ENCODE measurements at places on chromosomes 13 and 19. TPM values are rescaled to one million over a fixed set of nuclear protein-coding genes. Genes with fewer than 3 reads are reported as not detected.

- DNase-seq, result no peak
Measured at GRCh38 chr13:30121666-30122065, 185.7 kb downstream of the KATNAL1 start.

GRCh38 chr13:112761701-112762689 is 72.2 kb downstream of the ATP11A start:
- no peak for DNase-seq

- no peak for DNase-seq
Measured at GRCh38 chr19:3122512-3122870, 13.3 kb upstream of the GNA15 start.

DNA sequence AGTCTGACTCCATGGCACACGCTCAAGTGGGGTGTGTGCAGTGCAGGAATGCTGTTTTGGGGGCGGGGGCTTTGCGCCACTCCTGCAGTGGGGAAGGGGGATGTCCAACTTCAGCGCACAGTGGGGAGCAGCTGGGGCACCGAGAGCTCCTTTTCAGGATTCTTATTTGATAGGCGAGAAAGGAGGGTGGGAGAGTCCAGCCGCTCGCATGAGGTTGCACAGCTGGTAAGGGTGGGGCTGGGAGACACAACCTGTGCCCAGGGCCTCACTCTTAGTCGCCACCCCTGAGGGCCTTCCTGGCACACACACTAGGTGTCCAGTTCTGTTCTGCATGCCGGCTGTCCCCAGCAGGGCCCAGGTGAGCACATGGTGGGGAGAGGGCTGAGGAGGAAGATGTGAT is 190.8 kb downstream of the UQCRFS1 start:
- no peak for DNase-seq

DNA sequence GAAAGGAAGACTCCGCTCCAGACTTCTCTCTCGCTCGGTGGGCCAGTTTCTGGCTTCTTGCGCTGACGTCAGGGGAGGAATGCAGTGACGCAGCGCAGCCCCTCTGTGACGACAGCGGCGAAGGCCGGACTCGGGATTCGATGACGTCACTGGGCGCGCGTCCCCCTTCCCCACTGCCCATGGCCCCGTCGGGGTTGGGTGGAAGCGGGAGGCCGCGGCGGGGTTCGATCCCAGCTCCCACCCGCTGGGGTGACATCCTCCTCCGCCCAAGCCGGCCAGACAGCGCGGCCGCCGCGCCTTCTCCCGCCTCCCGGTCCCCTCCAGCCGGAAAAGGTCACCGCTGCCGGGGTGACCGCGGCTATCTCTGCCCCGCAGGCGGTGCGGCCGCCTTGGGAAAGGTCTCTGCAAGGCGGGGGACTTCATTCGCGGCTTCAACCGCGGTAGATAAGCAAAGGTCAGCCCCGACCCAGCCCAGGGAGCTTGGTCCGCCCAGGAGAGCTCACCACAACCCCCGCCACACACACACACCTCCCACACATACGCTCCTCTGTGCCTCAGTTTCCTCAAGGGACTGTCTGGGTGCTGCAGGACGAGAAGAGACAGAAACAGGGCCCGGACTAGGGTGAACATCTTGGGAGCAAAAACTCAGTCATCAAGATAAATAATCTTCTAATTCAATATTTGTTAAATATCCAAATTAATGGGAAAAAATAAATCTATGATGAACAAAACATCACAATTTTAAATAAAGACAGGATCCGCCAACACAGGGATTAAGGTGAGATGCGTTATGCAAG is 844 bp upstream of the RFX1 start:
- DNase-seq, result peak; percentile 93

GRCh38 chr19:6714749-6715555 is 5.5 kb downstream of the C3 start:
- DNase-seq, result no peak

DNA sequence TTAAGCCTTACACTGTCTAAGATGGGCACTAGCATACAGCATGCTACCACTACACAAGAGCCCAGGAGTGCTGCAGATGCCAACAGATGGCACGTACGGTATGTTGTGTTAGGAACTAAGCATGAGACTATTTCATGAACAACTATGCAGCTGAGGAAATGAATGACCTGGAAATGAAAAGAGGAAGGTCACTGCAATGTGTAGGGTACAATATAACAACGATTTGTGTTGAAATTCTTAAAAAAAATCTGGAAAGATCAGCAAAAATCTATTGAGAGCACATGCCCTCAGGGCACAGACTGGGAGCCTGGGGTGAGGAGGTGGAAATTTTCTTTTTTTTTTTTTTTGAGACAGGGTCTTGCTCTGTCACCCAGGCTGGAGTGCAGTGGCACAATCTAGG is 14.4 kb downstream of the HAUS8 start:
- no peak for DNase-seq

DNA sequence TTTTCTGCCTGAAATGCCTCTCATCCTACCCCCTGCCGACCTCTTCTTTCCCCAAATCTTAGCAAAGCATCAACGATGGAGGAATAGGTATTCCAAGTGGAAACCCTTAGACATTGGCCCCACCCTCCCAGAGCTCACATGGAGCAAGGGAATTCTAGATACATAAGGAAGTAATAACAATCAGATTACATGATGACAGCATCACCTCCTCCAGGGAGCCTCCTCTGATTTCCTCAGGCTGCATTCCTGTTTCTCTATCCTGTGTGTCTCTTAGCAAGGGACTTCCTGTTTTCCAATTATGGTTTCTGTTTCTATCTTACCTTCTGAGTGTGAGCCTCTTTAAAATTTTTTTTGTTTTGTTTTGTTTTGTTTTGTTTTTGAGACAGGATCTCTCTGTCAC is 246.6 kb downstream of the TSHZ3 start:
- DNase-seq, result no peak

The MBD3L3 gene
- not detected for total RNA-seq

The ZNF433 gene
- 3.5 TPM for total RNA-seq
